Activated CD4-positive, alpha-beta T cell treated with anti-CD3 and anti-CD28 coated beads, Interleukin-10, Interleukin-2, amounts not matched to agents 100 ng/mL and 50 ng/mL, durations not matched to agents 16 hours and 8 hours (primary cell): ENCODE measurements at places on chromosomes 6 and 20.

- DNase-seq: no peak
Measured at GRCh38 chr6:107408714-107409113, 50.6 kb downstream of the PDSS2 start.

DNA sequence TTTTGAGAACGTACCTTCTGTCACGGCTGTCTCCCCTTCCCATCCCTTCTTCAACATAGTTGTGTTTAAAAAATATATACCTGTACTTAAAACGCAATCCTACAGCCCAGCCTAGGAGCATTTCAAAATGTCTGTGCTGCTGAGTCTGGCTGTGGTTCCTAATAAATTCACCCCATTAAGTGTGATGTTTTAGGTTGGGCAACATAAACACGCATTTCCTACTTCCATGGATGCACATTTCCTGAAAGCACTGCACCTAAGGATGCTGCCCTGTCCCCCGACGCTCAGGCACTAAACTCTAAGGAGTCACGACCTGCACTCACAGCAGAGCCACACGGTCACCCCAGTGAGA is 1.2 kb downstream of the REV3L start:
- DNase-seq: no peak

DNA sequence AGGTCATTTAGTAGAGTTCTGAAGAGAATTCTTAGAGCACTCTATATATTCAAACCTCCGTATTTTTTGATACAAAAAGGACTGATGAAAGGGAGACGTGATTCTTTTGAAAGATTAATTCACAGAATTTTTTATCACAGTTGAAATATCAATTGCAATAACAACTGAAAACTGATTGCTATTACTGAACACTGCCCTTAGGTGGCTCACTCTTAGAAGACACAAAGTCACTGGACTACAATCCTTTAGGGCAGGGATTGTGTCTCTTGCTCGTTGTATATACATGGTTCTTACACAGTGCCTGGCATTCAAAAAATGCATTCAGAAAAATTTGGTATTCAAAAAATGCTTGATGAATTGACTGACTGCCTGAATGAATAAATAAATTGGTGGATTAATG is 17.1 kb upstream of the CALHM6 start:
- DNase-seq: peak; percentile 19

GRCh38 chr6:56956491-56956890 is 1.6 kb downstream of the BEND6 start:
- DNase-seq: no peak

DNA sequence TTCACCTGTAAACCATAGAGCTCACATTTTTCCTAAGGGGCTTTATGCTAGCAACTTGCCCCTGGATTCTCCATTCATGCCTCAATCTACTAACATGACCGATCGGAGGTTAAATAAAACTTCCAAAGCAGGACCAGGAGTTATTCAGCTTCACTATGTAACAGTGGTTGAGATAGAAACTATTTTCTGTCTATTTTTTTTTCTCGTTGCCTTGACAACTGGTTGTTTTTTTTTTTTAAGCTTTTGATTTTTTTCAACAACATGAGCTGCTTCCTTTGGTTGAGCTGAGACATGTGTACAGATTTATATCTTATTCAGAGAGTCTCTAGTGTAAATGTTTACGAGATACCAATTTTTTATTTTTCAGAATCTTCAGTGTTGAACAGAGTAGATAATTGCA is 85.7 kb downstream of the SHLD1 start:
- DNase-seq: no peak

DNA sequence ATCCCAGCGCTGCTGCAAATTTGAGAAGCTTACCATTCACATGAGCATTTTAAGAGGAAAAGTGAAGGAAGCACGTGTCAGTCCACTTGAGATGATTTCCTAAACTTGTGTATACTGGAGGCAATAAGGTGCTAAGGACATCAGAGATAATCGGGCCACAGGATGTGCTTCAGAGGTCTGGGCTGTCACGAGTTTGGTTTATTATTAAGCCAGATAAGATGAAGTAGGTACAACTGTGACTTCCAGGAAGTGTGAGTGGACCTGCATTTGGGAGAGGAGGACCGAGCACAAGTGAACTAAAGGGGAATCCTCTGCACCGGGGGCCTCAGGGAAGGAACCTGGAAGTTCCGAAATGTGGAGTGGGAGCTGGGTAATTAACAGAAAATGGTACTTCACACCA is 1.4 kb downstream of the SAMD5 start:
- no peak for DNase-seq

DNA sequence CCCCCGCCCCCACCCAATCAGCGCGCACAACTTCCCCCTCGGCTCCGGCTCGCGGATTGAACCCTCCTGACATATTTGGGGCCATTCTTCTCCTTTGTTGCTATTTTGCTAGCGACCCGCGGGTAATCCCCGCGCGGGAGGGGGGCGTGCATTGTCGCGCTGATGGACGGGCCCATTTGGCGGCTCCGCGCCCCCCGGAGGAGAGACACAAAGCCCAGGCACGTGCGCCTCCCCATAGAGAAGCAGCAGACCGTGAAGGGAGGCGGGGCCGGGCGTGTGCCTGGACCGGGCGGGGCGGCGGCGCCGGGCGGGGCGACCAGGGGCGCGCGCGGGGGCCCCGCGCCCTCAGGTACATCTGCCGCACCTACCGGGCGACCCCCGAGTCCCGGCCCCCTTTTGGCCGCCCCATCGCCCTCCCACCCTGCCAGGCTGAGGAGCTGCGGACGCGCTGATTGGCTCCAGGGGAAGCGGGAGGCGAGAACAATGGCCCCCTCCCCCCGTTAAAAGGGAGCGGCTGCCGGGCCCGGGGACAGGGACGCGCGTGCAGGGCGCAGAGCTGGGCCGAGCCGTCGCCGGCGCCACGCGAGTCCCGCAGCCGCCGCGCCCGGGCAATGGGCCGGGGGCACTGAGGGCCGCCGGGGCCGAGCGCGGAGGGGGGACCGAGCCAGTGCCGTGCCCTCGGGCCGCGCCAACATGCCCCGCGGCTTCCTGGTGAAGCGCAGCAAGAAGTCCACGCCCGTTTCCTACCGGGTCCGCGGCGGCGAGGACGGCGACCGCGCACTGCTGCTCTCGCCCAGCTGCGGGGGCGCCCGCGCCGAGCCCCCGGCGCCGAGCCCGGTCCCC is at the start of gene INSM1:
Gene INSM1, plus strand, starts transcription at position 530 of the 843 bp plus-strand sequence. Its CDS starts 164 bp downstream, at position 694.
- peak; percentile 23 for DNase-seq

- DNase-seq: no peak
Measured at GRCh38 chr6:21634582-21634981, 41.0 kb downstream of the SOX4 start.

GRCh38 chr6:17031961-17032360 is 69.9 kb upstream of the STMND1 start:
- DNase-seq: no peak

- no peak for DNase-seq
Measured at GRCh38 chr20:7893014-7893730, 47.1 kb downstream of the HAO1 start.

- DNase-seq: no peak
Measured at GRCh38 chr20:17645546-17646208, 36.4 kb downstream of the RRBP1 start.

- peak; percentile 57 for DNase-seq
Measured at GRCh38 chr6:118705544-118706491, 54.4 kb upstream of the CEP85L start.

- DNase-seq: no peak
Measured at GRCh38 chr6:22808466-22808865, 239.1 kb downstream of the HDGFL1 start.
